ENCODE measurements at places on chromosomes 5 and 9.
A peak's percentile ranks its signal among the peaks of the same experiment; 100 is the strongest.

- peak within 1 kb of the TSS; percentile 55 for H3K4me3 ChIP-seq
- no peaks in the 10 kb centered on the region for H3K36me3 ChIP-seq
- H3K27ac ChIP-seq: no peak within 1 kb of the TSS
- H3K4me1 ChIP-seq: peaks cover 10% of the 10 kb centered on the region
These were observed at the start of gene INSYN2B for GRCh38 chr5:169980418-169981053. INSYN2B (minus strand) TSS chr5:169980495; CDS start chr5:169883898, 96,597 bp downstream.

DNA sequence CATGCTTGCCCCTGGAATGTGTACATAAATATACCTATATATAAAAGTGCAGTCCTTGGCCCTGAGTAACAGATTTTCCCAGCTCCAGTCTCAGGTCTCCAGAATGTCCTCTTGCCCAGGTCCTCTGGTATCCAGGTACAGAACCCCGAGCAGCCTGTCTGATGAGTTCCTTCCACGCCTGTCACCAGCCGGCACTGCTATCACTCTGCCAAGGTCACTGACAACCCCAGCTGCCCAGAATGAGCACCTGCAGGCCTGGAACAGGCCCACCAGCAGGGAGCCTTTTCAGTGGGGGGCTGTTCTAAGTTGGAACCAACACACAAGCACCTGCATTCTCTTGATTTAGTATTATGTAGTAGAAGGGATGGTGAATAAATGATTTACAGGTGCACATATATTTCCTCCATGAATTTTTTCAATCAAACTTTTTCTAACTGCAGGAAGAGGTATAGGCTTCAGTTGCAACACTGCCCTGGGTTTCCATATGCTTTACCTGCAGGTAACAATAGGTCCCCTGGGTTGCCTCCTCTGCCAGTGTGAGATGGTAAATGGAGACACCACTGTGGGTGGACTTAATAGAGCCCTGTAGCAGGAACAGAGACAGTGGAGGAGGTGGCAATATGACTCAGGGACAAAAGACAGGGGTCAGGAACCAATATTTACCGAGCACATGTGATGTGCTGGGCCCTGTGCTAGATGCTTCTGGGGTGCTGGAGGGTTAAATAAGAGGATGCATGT is 291.9 kb downstream of the SPOCK1 start:
- DNase-seq: no peak
- no peaks in the 10 kb centered on the region for H3K36me3 ChIP-seq
- no peak overlapping the region for H3K4me3 ChIP-seq
- no peak overlapping the region for H3K27ac ChIP-seq

DNA sequence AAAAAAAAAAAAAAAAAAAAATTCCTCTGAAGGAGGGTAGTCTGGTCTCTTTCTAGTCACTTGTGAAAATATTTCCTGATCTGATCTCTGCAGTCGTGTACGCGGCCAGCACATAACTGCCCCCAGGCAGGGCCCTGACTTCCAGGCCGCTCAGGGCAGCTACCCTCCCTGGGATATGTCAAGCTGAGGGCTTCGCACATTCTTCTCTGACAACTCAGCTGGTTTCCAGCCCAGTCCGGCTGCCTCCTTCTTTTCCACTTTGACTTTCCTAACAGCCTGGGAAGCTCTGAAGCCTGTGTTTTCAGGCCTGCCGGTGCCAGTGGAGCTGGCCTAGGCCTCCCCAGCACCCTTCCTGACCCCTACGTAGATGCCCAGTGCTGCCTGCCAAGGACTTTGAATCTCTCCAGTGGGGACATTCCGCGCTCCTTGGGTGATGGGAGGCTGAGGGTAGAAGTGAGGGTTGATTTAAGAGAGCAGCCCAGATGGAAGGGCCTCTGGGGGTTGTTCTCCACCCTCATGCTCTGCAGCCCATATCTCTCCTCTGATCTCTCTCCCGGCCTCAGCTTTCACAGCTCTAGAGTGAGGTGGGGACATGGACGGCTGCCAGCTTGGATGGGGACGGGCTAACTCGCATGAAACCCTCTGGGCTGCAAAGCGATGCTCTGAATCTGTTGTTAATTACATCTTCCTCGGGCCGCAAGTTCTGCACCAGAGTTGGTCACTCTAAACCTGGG is 20.7 kb downstream of the COL5A1 start:
- H3K4me3 ChIP-seq: no peak overlapping the region
- no peaks in the 10 kb centered on the region for H3K27me3 ChIP-seq
- DNase-seq: no peak
- peaks cover 5% of the 10 kb centered on the region for H3K4me1 ChIP-seq

DNA sequence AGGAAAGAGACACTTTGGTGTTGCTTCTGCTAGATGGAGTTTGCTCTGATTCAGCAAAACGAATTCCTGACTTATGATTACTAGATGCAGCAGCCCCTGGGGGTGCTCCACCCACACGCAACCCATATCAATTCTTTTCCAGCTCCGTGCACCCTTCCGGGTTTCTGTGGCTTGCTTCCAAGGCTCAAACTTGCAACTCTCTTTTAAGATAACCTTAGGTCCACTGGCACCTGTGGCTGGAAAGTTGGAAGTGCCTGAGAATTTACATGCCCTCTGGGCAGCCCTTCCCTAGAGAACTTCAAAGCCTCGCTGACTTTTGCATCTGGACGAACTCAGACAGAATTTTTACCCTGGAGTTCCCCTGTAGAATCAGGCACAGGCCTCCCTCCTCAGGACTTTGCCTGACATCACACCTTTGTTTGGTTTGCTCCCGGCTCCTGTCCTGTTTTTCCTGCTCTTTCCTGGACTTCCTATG is 224.9 kb downstream of the SNX18 start:
- H3K27me3 ChIP-seq: no peaks in the 10 kb centered on the region
- no peak overlapping the region for H3K27ac ChIP-seq
- H3K36me3 ChIP-seq: no peaks in the 10 kb centered on the region
- H3K4me1 ChIP-seq: peaks cover 4% of the 10 kb centered on the region
- DNase-seq: no peak
- H3K4me3 ChIP-seq: no peak overlapping the region

- no peaks in the 10 kb centered on the region for H3K27me3 ChIP-seq
- DNase-seq: no peak
- H3K4me1 ChIP-seq: no peaks in the 10 kb centered on the region
- H3K27ac ChIP-seq: no peak overlapping the region
- no peaks in the 10 kb centered on the region for H3K36me3 ChIP-seq
These were observed 1.5 kb upstream of the IL17B start for GRCh38 chr5:149380466-149381121.

- no peaks in the 10 kb centered on the region for H3K27me3 ChIP-seq
- H3K36me3 ChIP-seq: no peaks in the 10 kb centered on the region
- no peak overlapping the region for H3K27ac ChIP-seq
- H3K4me3 ChIP-seq: no peak overlapping the region
- H3K4me1 ChIP-seq: no peaks in the 10 kb centered on the region
- no peak for DNase-seq
These were observed 351.9 kb downstream of the NFIB start for GRCh38 chr9:13962006-13962405.

DNA sequence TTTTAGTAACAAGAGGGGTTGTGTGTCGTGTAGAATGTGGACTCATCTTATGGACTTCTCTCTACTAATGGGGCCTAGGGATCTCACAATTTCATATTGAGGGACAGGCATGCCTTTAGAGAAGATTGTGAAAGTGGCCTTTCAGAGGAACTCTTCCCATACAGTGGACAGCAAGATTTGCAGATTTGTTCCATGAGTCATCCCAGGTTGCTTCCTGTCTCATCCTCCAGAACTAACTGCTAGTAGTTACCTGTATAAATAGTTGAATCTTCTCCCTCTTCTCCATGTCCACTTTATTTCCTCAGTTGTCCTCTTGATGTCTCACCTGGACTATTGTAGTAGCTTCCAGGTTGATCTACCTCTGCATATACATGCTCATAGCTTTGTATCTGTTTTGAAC is 997.5 kb upstream of the CTNND2 start:
- H3K27ac ChIP-seq: no peak overlapping the region
- H3K27me3 ChIP-seq: no peaks in the 10 kb centered on the region
- H3K4me1 ChIP-seq: no peaks in the 10 kb centered on the region
- H3K36me3 ChIP-seq: no peaks in the 10 kb centered on the region

GRCh38 chr5:17151686-17152085 is 65.7 kb upstream of the BASP1 start:
- H3K4me1 ChIP-seq: peaks cover 9% of the 10 kb centered on the region
- H3K27me3 ChIP-seq: no peaks in the 10 kb centered on the region
- peak; percentile 17 for DNase-seq

- H3K4me1 ChIP-seq: 0 out of 2 replicates have a peak, but pooled peaks cover 1% of the 10 kb centered on the region
- H3K4me3 ChIP-seq: no peak overlapping the region
- no peak for DNase-seq
- no peak overlapping the region for H3K27ac ChIP-seq
These were observed 317.2 kb downstream of the DEPDC1B start for GRCh38 chr5:60382716-60383115.

DNA sequence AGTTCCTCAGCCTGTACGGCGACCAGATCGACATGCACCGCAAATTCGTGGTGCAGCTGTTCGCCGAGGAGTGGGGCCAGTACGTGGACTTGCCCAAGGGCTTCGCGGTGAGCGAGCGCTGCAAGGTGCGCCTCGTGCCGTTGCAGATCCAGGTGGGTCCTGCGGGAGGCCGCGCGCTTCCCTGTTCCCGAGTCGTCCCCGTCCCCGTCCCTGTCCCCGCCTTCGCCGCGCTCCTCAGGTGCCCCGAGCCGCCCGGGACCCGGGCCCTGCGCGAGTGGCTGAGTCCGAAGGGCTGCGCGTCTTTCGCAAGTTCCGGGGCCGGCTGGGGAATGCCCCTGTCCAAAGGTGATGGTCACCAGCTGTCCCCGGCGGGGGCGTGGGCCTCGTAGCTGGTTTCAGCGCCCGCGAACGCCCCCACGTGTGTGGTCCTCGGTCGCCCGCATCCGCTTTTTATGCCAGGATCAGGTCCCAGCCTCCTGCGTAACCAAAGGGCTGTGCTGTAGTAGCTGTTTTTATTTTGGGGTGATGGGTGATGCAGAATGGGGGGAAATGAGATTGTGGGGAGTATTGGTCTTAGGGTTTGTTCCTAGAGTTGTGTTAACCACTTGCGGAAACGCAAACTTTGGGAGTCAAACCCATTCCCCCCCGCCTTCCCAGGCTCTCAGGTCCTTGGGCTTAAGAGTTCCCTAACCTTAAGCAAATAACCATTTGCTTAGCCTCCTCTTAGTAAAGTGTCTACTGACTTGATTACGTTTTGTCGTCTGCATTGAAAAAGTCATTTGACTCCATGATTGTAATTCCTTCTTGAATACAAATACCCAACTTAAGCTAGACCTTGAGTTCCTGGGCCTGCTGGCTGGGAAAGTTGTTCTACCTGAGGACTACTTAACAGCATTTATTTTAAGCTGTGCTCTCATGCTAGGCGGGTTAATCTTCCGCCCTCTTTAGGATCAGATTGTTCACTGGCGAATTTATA is 663 bp downstream of the ISOC1 start:
- DNase-seq: no peak
- H3K4me1 ChIP-seq: peaks cover 6% of the 10 kb centered on the region
- peak overlapping the region; percentile 83 for H3K4me3 ChIP-seq
- H3K27me3 ChIP-seq: no peaks in the 10 kb centered on the region
- H3K36me3 ChIP-seq: no peaks in the 10 kb centered on the region

DNA sequence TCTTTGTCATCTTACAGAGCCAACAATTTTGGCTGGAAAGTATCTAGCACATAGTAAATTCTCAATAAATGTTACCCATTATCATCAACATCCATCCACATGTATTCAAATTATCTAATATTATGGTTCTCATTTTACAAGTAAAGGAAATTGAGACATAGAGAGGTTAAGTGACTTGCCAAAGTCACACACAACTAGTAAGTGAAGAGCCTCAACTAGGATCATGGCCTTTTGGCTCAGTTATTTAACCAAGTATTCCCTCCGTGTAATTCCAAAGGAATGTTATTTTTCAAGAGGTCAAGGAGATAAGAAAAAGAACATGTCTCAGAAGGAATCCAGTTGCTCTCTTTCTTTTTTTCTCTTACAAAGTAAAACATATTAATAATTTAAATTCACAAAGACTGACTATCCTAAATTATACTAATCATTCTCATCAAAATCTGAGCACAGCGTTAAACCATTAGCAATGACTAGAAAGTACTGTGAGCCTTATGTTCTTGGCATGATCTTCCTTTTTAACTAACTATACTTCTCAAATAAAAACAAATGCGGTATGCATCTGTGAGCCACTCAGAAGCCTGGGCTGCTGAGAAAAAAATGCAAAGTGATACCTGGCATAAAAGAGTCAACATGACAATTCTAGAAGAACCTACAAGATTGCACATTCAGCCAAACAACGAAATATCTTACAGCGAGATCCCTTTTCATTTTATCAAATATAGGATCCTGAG is 350.9 kb downstream of the GLIS3 start:
- no peaks in the 10 kb centered on the region for H3K36me3 ChIP-seq
- H3K27ac ChIP-seq: no peak overlapping the region
- DNase-seq: no peak
- no peak overlapping the region for H3K4me3 ChIP-seq

DNA sequence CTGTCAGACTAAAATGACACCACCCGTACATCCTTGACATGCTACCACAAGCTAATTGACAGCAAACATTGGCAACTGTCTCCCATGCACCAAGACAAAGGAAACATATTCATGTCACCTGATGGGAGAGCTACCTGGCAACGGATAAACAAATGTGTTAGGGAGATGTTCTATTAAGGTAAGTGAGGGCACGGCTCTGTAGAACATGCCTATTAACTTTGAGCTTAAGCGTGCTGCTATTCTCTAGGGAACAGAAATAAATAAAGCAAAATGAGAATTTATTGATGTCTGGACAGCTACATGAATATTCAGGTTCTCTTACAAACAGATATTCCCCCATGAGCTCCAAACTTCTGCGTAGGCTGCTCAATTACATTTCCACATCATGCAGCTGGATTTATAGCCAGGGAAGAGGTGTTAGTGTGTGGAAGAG is 361.4 kb upstream of the RFX3 start:
- no peaks in the 10 kb centered on the region for H3K4me1 ChIP-seq
- no peak for DNase-seq
- no peaks in the 10 kb centered on the region for H3K36me3 ChIP-seq

DNA sequence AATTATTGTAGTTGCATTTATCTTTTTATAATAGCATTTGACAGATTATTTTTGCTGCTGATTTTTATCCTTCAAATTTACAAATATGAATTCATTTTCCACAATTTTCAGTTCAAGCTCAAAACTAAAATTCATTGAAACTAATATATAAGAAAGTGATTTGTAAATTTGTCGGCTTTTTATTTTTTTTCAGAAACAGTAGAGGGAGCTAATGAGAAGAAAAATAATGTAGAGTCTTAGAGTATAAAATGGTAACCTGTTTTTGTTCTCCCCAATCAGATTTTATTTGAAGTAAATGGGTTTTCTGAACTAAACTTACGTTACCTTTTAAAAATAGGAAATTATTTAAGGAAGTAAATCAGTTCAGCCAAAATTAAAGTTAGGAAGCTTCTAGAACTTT is 19.2 kb downstream of the PRRC1 start:
- H3K27ac ChIP-seq: no peak overlapping the region
- no peaks in the 10 kb centered on the region for H3K27me3 ChIP-seq
- peaks cover 93% of the 10 kb centered on the region for H3K36me3 ChIP-seq
- no peaks in the 10 kb centered on the region for H3K4me1 ChIP-seq

Measured in H1 (cell line).